ENCODE measurements at places on chromosomes 3 and 15. TPM values are rescaled to one million over a fixed set of nuclear protein-coding genes. Genes with fewer than 3 reads are reported as not detected.

- no peaks in the 10 kb centered on the region for H3K36me3 ChIP-seq
- DNase-seq = no peak
- H3K27me3 ChIP-seq = no peaks in the 10 kb centered on the region
- no peak overlapping the region for H3K27ac ChIP-seq
Measured at GRCh38 chr3:143507735-143508580, 340.3 kb downstream of the SLC9A9 start.

APOD gene
- total RNA-seq = not detected

DNA sequence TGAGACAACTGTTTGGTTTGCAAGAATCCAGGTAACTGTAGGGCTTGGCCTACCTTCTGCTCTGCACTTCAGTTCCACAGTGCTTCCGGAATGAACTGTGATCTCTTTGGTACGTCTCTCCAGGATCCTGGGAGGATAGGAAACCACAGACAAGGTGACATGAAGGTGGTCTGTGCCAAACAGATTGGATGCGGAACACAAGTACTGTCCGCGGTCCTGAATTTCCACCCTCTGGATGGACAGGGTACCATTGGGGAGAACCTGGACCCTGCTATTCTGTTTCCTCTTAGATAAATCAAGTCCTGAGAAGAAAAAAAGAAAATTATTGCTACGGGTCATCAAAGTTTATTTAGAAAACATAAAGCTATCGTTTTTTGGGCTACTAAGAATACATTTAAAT is 17.3 kb downstream of the IGSF10 start:
- no peak overlapping the region for H3K4me3 ChIP-seq
- H3K4me1 ChIP-seq = no peaks in the 10 kb centered on the region
- H3K36me3 ChIP-seq = no peaks in the 10 kb centered on the region
- H3K27me3 ChIP-seq = no peaks in the 10 kb centered on the region

ILDR1 gene
- total RNA-seq = 0.19 TPM

GATM gene
- total RNA-seq = 2.2 TPM

DNA sequence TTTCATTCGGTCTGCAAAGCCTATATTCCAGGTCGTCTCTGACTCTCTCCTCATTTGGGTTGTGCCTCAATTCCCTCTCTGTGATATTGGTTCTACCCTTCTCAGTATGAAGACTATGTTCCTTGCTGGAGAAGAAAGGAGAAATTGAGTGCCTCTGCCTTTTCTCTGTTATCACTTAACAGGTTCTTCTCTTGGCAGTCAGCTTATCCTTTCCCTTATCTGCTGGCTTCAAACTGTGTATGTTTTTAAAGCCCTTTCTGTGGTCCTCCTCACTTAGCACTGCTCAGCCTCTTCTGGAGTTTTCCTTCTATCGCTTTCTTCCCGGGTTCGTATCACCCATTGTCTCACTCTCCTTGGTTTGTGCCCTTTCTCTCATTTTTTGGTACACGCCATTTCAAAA is 65.3 kb upstream of the FSTL1 start:
- H3K27ac ChIP-seq = no peak overlapping the region
- no peak overlapping the region for H3K4me3 ChIP-seq
- H3K36me3 ChIP-seq = no peaks in the 10 kb centered on the region
- DNase-seq = no peak
- no peaks in the 10 kb centered on the region for H3K4me1 ChIP-seq
- H3K27me3 ChIP-seq = no peaks in the 10 kb centered on the region

SMAD6 gene
- total RNA-seq = 0.35 TPM

UBAP1L gene
- 6.4 TPM for total RNA-seq

- H3K36me3 ChIP-seq = no peaks in the 10 kb centered on the region
- H3K27ac ChIP-seq = no peak overlapping the region
- DNase-seq = no peak
- no peak overlapping the region for H3K4me3 ChIP-seq
Measured at GRCh38 chr15:66462627-66463026, 34.9 kb downstream of the SNAPC5 start.

- no peak for DNase-seq
- H3K36me3 ChIP-seq = no peaks in the 10 kb centered on the region
- no peaks in the 10 kb centered on the region for H3K27me3 ChIP-seq
Measured at GRCh38 chr3:7144697-7145308, 283.9 kb downstream of the GRM7 start.

DNA sequence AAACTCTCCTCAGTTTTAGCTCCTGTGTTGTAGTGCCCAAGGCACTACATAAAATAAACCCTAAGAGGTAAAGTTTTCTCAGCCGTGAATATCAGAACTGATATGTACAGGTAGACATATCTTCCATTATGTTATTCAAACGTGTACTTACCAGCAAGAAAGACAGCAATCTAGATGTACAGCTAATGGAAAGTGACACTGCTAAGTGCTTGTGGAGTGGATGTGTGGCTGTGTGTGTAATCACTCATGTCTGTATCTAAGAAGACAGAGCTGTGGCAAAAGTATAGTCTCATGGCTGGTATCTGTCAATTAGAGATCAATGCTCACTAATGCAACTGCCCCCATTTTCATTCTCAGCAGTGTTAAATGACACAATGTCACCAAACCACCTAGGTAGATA is 101.3 kb downstream of the FMN1 start:
- H3K27me3 ChIP-seq = no peaks in the 10 kb centered on the region
- H3K36me3 ChIP-seq = no peaks in the 10 kb centered on the region
- H3K4me3 ChIP-seq = no peak overlapping the region
- peaks cover 3% of the 10 kb centered on the region for H3K4me1 ChIP-seq

ABHD5 gene
- 17.7 TPM for total RNA-seq

DNA sequence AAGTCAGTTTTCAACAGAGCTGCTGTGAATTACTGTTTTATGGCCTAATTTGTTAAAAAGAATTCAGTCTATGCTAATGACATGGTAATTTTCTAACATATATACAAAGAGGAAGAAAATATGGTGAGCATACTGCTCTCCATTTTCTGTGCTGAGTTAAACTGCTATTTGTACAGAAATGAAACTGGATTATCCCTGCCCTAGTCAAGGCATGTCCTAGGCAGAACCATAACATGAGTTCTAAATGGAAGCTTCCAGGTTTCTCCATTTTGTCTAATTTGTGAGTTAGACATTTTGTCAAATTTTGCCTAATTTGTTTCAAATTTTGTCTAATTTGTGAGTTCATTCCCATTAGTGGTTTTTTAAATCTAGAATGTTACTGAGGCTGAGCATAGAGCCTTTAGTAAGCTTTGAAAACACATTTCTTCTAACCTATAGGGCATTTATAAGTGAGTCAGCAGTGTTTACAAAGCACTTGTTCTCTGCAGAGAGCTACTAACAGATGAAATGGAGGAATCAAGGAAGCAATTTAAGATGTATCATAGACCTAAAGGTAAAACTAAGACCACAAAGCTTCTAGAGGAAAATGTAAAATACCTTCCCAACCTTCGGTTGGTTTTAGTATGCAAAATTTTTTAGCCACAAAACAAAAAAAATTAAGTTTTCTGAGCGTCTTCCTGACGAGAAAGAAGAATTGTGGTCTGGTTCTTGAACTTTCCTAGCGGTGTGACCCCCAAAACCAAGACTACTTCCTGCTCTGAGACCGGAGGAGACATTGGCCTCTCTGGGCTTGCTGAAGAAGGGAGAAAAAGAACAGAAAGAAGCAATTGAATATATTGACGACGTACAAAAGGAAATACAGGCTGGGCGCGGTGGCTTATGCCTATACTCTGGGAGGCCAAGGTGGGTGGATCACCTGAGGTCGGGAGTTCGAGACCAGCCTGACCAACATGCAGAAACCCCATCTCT is 9.8 kb downstream of the P2RY14 start:
- H3K36me3 ChIP-seq = no peaks in the 10 kb centered on the region
- peak; percentile 20 for DNase-seq
- no peaks in the 10 kb centered on the region for H3K27me3 ChIP-seq
- no peaks in the 10 kb centered on the region for H3K4me1 ChIP-seq
- H3K27ac ChIP-seq = peak overlapping the region; percentile 1

DNA sequence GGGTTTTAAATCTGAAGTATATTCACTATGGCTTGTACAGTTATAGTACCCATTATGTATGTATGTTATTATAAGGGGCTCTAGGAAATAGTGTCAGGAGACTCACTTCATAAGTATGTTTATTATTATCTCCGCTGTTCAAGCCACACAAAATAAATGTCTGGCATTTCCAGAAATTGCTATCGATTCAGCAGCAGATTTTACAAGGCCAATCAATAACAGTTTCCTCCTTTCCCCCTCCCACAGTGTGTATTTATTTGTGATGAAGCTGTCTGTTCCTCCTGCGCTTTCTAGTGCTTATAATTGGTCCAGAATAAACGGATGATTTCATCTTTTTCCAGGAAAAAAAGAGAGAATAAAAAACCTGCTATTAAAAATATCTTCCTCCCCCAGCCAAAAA is 134.2 kb upstream of the LPP start:
- no peaks in the 10 kb centered on the region for H3K27me3 ChIP-seq
- H3K36me3 ChIP-seq = no peaks in the 10 kb centered on the region
- H3K4me3 ChIP-seq = no peak overlapping the region
- H3K4me1 ChIP-seq = no peaks in the 10 kb centered on the region
- no peak overlapping the region for H3K27ac ChIP-seq

CHRD gene
- not detected for total RNA-seq

PRSS50 gene
- total RNA-seq = not detected

GRCh38 chr3:134790065-134790464 is 5.0 kb upstream of the EPHB1 start:
- H3K27ac ChIP-seq = no peak overlapping the region
- DNase-seq = no peak
- H3K4me1 ChIP-seq = no peaks in the 10 kb centered on the region
- no peaks in the 10 kb centered on the region for H3K27me3 ChIP-seq
- H3K36me3 ChIP-seq = no peaks in the 10 kb centered on the region
- H3K4me3 ChIP-seq = no peak overlapping the region

DNA sequence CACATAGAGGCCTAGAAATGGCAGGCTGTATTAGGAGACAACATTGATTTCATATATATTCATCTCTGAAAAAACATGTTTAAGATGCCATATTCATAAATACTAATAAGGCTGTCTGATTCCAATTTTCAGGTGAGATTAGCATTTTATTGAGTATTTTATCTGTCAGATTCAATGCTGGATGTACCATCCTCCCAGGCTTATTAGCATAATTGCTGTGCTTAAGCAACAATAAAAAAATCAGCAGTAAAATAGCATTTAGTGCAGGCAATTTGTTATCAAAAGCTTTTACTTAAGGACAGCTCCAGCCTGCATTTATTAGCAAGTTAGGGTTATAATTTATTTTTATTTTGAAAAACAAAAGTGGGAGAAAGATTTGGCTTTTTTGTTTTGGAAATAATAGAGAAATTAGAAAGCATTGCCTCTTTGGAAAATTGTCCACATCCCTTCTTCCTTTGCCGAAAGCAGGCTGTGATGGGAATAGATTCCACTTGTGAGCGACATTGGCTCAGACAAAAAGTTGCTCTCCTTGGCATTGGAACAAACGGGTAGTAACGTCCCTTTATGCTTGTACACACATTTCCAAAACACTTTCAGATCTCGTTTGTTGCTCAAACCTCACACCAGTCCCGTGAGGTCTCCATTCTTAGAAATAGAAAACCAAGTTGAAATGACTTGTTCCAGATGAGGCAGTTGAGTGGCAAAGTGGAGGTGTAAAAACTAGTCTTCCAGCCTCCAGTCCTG is 134.0 kb downstream of the LPP start:
- no peak for DNase-seq
- no peak overlapping the region for H3K4me3 ChIP-seq
- no peaks in the 10 kb centered on the region for H3K27me3 ChIP-seq
- no peak overlapping the region for H3K27ac ChIP-seq
- H3K4me1 ChIP-seq = peaks cover 7% of the 10 kb centered on the region
